IPS DF 6.9 (cell line): ENCODE measurements at places on chromosomes 11 and 22.

GRCh38 chr11:126485021-126485792 is 129.7 kb downstream of the ST3GAL4 start:
- DNase-seq = no peak

DNA sequence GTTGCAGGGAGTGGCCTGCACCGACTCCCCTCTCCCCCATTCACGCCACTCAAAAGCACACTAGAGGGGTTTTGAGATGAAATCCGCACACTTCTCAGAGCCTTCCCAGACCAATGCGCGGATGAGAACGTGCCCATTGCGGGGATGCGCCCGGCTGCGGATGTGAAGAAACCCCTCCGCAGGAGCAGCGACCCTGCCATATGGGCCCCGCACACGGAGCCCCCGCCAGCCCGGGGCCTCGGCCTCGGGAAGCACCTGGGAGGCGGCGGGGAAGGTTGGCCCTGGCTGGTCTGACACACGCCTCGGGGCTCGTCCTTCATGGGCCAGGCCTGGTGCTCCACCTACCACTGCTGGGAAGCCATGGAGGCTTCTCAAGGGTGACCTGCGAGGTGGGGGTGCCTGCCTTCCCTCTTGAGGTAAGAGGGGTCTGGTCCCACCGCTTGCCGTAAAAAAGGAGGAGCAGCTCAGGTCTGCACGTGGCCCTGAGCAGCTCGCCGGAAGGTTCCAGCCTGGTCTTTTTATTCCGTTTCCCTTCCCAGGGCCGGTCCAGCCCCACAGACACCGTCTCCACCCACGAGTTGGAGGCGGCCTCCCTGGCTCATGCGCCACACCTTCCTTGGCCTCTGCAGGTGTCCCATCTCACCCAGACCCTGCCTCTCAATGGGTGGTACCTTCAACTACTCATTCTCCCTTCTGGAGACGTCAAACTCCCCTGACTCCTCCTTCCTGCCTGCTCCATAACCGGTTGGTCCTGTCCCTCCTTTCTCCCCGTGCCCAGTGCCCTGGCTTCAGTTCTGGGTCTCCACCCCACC is 39.4 kb downstream of the TRMU start:
- DNase-seq = no peak

- no peak for DNase-seq
These were observed 203.1 kb downstream of the RAB38 start for GRCh38 chr11:87972133-87972532.

DNA sequence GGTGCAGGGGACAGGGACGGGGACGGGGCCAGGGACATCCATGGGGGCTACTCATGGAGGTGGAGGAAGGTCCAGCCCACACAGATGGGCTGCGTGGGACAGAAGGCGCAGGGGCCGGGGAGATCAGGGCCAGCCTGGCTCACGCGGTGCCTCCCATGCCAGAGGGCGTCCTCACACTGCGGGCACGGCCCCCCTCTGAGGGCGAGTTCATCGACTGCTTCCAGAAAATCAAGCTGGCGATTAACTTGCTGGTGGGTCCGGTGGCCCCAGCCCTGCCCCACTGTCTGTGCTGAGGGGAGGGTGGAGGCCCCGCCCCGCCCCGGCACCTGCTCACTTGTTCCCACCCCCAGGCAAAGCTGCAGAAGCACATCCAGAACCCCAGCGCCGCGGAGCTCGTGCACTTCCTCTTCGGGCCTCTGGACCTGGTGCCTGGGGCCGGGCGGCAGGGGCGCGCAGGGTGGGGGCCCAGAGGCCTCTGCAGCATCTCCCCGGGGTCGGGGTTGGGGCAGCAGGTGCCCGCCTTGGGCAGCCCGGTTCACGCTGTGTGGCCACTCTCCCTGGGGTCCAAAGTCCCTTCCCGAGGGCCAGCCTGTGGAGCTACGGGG is 15.8 kb downstream of the EPS8L2 start:
- DNase-seq = no peak

- no peak for DNase-seq
These were observed 145.7 kb downstream of the ARHGAP42 start for GRCh38 chr11:100832829-100833228.

- no peak for DNase-seq
These were observed 129.9 kb upstream of the TTC12 start for GRCh38 chr11:113184498-113184897.

DNA sequence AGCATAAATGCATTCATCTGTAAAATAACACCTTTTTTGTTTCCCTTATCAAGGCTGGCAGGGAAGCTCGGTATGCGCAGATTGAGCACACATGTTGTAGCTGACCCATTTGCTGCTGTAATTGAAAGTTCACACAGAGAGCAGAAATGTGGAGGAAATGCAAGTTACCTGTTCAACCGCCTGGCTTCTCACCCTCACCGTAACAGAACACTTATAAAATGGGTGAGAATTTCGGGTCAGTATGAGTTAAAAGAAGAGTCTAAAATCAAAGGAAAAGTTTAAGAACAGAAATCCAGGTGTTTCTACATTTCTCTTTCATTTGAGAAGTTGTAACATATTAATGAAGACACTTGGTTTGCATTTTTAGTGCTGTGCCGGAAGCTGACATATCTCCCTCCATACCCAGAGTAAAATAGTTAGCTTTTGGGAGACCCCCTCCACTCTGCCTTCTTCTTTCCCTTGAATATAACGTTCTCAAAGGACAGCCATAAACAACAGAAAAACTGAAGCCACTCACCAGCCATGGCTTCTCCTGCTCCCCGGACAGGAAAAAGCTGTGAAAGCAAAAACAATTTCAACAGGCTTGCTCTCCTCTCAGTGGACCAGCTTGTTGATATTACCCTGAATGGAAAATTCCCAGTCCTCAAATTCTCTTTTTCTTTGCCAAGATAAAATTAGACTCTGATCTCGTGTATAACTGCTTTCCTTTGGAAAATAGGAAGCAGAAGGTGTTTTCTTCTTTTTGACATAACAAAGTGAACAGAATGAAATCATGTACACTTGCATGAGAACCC is at the start of gene CASP12:
Gene CASP12, minus strand, starts transcription at position 570 of the 794 bp plus-strand sequence.
- no peak for DNase-seq

DNA sequence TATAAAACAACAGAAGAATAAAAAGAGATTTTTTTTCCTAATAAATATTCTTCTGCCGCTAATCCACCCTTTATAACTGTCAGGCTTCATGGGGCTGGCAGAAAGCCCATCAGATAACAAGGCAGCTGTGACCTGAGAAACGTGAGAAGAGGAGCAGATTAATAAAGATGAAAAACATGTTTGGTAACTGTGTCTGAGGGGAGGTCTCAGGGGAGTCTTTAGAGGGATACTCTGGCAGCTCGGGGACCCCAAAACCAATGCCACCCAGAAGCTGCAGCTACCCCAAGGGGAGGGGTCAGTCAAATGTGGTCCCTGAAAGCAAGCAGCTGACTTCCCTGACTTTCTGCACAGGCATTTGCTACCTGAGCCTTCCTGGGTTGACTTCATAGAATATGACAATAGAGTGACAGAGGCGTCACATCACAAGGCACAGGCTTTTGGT is 48.4 kb upstream of the POU2AF1 start:
- DNase-seq = no peak

DNA sequence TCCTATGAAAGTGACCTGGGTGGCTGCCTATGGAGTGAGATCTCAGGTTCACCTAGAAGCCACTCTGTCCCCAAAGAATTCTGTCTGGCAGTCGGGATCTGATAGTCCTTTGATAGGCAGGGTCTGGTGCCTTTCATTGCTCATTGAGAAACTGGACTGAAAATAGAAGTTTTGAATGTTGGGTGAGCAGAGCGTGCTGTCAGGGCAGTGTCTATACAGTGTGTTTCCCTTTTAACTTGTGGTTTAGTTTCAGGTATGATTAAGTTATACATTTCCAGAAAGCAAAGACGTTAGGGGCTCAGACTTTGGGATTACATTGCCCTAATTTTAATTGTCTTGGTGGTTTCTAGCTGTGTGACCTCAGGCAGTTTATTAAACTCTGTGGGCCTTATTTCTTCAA is 111.3 kb upstream of the PAX6 start:
- no peak for DNase-seq

GRCh38 chr22:43312608-43313007 is 30.6 kb downstream of the SCUBE1 start:
- no peak for DNase-seq

DNA sequence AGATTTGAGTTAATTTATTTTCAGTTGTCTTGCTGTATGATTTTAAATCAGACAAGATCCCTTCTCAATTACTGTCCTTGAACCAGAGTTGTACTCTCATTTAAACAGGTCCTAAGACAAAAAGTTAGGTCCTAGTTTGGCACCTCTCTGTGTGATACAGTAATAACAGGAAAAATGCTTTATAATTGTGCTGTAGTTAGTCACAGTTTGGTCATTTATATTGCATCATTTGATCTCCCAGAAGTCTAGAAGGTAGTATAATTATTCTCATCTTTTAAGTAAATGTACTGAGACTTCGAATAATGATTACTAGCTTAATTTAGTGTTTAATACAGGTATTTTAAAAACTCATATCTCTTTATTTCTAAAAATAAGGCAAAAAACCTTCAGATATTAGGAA is 18.1 kb upstream of the LUZP2 start:
- no peak for DNase-seq

DNA sequence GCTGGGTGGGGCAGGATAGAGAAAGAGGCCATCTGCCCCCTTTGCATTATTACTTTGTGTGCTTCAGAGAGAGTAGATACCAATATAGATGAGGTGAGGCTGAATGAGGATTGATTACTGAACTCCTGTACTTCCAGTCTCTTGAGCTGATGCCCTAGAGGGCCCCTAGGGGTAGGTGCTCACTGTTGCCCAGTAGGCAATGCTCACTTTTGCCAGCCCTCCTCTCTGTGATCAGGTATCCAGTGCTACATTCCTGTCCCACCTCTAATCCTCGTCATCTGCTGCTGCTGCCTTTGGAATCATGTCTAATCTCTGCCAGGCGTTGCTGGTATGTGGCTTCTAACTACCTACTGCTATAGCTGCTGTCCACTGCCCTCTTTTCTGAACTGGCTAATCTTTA is 57.2 kb downstream of the CCDC83 start:
- DNase-seq = no peak

- no peak for DNase-seq
These were observed 59.6 kb downstream of the LRRC32 start for GRCh38 chr11:76610871-76611475.

DNA sequence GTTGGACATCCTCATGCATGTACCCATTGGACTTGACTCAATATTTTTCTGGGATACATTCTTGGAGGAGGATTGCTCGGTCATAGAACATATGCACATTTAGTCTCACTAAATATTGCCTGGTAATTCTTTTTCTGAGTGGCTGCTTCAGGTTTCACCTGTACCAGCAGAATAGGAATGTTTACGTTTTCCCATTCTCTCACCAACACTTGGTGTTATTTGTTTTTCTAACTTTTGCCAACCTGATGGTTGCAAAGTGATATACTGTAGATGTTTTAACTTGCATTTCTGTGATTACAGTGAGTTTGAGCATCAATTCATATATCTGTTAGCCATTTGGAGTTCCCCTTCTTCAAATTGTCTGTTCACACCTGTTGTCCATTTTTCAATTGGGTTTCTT is 1.3 kb upstream of the MRGPRD start:
- no peak for DNase-seq

DNA sequence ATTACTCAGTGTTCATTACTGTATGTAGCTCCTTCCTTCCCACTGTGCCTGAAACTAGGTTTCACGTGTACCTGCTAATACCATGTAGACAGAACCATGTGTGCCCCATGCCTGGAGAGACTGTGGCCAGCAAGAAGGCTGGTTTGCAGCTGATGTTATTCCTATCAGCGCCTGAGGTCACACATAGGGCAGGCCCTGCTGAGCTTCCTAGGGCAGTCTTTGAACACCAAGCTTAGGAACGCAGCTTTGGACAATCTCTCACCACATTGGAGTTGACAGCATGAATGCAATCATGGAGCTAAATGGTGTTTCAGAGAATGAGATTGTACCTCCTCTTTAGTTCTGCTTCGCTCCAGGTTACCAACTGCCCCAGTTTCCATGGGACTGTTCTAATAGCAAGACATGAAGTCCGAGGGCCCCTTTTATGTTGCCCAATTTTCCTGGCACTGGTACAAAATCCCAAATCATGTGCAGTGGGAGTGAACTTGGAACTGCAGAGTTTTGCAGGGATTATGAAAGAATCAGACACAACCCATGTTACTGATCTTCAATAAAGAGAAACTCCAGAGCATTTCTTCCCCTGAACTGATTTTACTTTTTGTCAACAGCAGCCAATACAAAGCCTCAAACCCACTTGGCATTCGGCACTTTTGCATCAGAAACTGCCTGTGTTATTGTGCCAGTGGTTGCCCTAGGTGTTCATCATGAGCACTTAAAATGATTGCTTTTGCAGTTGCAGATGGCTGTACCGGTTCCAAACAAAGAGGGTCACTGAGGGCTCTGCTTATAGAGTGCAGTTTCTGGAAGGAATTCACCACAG is 154.2 kb upstream of the TTC12 start:
- no peak for DNase-seq

DNA sequence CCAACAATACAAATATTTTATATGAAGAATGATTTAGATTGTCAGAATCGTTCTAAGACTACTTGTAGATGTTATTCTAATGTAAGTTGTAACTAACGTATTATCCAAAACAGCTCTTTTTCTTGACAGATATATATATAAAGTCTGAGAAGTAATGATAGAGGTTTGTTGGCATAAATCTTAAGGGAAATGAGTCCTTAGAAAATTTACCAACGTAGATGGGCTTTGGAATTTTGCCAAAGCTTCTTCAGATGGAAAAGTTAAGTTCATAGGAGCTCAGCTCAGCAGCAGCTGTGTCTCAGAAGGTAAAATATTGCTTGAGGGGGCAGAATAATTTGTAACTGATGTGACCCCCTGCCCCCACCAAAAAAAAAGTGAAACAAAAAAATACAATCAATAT is 66.7 kb downstream of the BID start:
- no peak for DNase-seq

- no peak for DNase-seq
These were observed 15.0 kb downstream of the RBX1 start for GRCh38 chr22:40965936-40966725.

DNA sequence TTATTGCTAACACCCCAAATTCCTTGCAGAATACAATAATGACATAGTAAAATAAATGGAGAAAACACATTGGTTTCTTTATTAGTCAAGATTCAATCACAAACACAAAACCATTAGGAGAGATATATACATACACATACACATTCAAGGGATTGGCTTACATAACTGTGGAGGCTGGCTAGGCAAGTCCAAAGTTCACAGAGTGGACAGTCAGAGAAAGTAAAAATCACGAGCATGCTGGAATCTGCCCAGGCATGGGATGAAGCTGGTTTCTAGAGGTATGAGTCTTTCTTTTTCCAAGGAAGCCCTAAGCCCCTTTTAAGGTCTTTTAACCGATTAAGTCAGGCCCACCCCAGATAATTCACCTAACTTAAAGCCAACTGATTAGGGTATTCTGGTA is 13.6 kb upstream of the OR56B1 start:
- DNase-seq = no peak
